Breast epithelium (tissue), 4 donors: ENCODE measurements at places on chromosomes 7 and 10. TPM values are rescaled to one million over a fixed set of nuclear protein-coding genes. Genes with fewer than 3 reads are reported as not detected.

Gene NPFFR1
- total RNA-seq = not detected

Gene RBP4
- 63.5 TPM for total RNA-seq

Gene GNAT3
- not detected for total RNA-seq

Gene DPYSL4
- 1.9 TPM for total RNA-seq

Gene FAM24B
- total RNA-seq = 3.7 TPM

Gene TBC1D12
- total RNA-seq = 29.4 TPM

Gene EPO
- not detected for total RNA-seq

Gene CACNB2
- total RNA-seq = 8.9 TPM

GRCh38 chr7:158374146-158374545, 213.5 kb downstream of the PTPRN2 start:
- no peak for DNase-seq

DNA sequence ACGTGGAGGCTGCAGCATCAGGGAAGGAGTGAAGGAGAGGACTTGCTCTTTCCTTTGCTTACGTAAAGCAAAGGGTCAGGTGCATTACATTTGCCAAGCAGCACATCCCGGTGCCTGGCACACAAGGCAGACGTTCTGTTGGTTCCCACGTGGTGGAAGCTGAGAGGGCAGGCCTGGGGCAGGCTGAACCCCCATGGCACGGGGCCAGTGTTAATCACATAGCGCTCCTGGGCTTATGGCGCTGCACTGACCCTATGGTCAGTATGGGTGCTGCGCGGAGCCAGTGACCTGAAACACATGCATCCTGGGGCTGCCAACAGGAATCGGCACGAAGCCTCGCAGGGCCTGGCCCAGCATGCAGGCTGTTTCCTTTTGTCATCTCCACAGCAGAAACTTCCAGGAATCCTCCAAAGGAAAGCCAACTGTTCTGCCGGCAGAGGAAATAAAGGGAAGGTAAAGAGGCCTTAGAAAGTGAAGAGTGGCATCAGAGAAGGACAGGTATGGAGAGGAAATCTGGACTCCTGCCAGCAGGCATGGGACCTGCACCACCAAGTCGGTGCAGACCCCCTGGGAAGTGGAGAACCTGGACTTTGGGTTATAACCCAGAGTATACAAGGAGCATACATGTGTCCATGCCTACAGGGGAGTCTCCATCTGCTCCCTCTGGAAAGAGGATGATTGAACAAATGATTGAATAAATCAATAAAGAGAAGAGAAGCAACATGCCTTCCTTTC, 560.2 kb downstream of the TCERG1L start:
- no peak for DNase-seq

- no peak for DNase-seq
Observed at GRCh38 chr7:131141443-131141967, 186.2 kb upstream of the MKLN1 start.

GRCh38 chr10:22278441-22278782, 37.8 kb upstream of the COMMD3 start:
- DNase-seq = no peak

GRCh38 chr7:133688483-133689239, 435.8 kb downstream of the EXOC4 start:
- no peak for DNase-seq

DNA sequence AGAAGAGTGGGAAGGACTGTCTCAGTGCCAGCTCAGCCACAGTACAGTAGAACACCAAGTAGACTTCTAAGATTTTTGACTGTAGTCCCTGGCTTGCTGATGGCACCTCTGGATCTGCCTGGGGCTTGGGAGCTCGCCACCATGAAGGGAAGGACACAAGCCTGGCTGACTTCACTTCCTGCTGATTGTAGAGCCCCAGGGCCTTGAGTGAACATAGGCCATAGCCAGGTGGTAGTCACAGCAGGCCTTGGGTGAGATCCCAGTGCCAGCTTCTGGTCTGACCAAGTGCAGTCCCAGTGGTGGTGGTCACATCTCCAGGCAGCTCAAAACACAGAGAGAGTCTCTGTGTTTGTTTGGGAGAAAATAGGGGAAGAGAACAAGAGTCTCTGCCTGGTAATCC, 57.6 kb upstream of the HBP1 start:
- no peak for DNase-seq

DNA sequence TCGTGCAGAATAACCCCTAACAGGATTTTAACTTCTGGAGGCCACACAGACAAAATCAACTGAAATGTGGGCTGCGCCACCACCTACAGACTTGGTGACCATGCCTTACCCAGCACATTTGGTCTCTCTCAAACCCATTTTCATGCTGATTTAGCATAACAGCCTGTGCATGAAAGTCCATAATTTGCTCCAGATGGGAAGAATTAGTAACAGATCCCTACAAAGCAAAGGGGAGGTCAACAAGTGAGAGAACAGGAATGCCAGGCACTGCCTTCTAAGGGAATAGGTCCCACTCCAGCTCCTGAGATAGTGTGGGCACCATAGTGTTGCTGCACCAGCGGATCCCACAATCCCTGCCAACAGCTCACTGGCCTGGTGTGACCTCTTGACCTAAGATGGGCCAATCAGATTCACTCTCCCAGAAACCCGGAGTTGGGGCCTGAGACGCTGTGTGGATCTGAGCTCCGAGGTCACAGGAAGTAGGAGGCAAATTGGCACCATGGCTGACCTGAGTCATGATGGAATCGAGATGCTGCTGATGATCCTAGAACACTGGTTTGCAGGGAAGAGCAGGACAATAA, 32.4 kb downstream of the SLIT1 start:
- DNase-seq = no peak

DNA sequence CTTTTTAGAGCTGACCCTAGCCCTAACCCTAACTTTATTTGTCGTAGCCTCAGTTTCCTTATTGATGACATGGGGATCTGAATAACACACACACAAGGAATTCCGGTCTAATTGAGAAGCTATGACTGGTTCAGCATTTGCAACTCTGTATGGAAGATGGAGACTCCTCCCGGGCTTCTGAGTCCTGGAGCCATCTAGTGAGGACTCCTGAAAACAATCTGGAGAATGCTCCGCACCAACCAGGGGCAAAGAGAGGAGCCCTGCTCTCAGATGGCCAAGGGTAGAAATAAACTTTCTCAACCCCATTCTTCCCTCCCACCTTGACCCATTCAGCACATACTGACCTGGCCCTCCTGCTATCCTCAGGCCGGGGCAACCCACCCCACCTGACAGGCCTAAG, 26.4 kb downstream of the MBL2 start:
- no peak for DNase-seq

DNA sequence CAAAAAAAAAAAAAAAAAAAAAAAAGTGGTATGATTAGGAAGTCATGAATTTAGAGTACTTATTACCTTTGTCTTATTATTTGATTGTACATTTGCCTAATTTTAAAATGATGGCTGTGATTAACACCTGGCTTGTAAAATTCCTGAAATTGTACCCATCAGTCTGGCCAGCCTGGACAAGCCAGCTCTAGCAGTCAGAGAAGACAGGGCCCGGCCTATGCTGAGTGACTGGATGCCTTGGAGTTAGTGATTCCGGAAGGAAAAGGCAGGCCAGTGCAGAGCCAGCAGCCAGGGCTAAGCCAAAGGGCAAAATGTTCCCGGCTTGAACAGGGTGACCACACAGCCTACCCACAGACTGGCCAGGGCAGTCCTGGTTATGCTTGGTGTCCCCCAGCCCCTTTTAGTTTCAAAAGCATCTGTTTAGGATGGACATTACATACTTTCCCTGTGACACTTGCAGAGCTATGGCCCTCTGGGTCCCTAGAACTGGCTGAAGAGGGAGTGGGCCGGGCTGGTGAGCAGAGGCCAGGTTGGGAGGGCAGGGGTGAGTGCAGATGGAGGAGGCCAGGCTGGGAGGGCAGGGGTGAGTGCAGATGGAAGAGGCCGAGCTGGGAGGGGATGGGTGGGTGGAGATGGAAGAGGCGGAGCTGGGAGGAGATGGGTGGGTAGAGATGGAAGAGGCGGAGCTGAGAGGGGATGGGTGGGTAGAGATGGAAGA, 61.7 kb downstream of the PROSER2 start:
- peak; percentile 41 for DNase-seq

DNA sequence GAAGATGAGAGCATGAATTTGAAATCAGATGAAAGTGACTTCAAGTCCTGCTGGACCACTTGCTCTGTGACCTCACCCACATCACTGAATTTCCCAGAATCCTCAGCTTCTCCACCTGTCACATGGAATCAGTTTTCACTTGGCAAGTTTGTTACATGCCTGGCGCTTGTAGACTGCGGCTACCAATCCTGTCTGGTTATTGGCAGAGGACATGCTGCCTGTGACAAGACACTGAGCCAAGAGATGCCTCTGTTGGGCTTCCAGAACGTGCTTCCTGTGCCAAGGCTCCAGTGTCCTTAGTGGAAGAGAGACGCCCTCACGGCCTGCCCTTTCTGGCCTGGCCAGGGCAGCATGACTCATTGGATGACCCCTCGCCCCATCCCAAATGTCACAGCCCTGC, 4.4 kb upstream of the MYL10 start:
- DNase-seq = no peak

DNA sequence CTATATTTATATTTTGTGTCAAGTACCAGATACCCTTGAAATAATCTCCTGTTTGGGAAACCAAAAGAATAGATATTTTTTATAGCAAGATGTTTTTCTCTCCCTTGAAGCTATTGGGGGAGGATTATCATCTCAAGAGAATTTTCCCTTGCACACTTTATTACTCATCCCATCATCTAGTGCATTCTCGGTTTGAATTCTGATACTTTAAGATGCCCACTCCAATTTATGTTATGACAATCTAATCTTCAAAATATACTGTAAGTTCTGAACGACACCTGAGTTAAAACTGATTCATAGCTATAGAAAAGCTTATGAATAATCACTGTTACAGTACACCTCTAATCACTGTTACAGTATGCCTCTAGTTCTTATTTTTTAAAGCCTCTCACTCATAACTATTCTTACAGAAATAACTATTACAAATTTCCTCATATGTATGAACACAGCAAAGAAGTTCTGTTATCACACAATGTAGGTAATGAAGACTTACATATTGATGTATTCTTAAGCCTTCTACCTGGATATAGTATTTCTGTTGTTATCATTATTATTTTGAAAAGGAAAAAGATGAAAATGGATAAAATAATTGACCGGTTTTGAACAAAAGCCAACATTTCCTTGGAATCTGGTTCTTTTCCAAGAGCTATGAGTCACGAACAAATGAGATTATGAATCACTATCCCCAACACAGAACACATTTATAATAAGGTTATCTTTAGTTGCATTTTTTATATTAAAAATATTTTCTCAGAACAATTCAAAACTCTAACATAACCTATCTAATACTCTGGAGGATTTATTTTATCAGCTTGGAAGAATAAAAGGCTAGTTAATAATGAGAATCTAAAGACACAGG, 72.3 kb upstream of the FAM13C start:
- no peak for DNase-seq

- DNase-seq = no peak
Observed at GRCh38 chr7:55432939-55433784, 68.0 kb downstream of the LANCL2 start.

- DNase-seq = no peak
Observed at GRCh38 chr10:80529604-80530003, 8.1 kb upstream of the SH2D4B start.

DNA sequence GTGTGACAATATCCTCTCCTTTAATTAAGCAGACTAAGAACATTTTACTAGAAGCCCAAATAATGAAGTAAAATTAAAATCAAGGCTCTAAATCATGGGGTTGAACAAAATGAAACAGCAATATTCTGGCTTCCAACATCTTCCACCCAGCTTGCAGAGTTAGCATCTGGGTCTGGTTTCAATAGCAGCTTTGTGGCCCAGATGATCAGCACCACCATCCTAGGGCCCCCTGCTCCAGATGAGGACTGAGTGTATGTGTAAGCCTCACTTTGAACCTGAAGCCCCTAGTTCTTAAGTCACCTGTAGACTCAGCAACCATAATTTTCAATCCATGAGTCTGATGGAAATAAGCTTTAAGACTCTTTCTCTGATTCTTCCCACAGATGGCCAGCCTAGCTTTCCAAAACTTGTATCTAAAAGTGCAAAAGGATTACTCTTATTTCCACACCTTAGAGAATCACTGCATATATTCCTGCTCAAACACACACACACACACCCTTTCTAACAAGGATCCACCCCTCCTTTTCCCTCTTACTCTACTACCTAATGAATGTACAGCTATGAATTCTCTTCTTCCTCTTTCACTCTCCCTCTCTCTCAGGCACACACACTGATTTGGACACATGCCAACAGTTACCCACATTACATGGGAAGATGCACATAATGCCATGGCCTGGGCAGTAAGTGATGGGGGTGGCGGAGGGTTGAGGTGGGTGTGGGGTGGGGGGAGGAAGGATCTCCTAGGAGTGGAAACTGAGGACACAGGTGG, 3.5 kb downstream of the DENND11 start:
- no peak for DNase-seq

GRCh38 chr7:77537778-77538280, 734 bp downstream of the PTPN12 start:
- DNase-seq = no peak

DNA sequence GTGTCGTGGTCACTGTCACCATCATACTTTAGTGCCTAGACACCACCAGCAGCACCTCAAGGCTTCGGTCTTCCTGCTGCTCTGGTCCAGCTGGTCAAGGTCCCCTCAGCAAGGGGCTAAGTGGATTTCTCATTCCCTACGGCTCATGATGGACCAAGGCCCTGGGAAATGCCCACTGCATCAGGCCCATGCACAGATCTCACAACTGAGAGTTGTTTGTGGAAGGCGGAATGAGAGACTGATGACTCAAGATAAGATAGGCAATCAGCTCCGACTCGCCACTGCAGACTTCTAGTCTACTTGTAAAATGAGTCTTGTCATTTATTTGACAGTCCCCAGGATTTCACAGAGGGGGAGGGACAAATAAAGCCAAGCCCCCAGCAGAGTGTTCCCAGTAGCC, 108.4 kb upstream of the TBX20 start:
- no peak for DNase-seq

GRCh38 chr10:50604049-50604640, 19.6 kb downstream of the SGMS1 start:
- no peak for DNase-seq

DNA sequence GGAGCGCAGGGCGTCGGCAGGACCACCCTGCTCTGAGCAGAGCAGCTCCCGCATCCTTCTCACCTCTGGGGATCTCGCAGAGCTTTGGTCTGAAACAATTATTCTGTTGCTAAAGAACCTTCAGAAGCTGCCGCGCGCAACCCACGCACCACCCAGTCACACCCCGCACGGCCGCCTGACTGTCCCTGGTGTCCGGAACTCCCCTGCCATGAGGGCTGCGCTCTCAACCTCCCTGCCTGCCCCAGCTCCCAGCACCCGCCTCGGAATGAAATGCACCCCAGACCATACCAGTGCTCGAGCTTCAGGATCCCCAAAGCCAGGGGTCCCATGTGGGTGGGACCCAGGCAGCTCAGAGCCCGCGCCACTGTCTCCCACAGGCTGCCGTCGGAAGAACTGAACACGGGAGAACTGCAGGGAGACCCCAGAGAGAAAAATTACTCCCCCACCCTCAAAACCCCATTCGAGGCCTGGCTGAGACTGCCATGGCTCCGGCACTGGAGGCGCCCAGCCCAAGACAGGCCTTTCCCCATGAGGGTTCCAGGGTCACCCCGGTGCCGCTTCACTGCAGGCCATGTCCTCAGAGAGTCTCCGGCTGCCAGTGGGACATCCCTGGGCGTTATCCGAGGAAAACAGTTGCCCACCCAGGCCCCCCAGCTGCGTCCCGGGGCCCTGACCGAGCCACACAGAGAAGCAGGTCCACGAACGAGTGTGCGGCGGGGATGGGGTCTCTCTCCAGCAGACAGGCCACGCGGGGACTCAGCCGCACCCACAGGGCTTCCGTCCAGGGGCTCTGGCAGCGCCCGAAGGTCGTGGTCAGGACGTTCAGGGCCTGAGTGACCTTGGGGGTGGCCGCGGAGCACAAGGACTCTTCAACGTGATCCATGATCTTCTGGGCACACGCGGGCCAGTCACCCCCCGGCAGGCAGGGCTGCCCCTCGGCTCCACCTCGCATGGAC, 12.1 kb downstream of the BRAT1 start:
- DNase-seq = no peak
